ENCODE measurements at places on chromosomes 1 and 21. TPM values are rescaled to one million over a fixed set of nuclear protein-coding genes. Genes with fewer than 3 reads are reported as not detected.

FAM131C gene
- total RNA-seq, result under 0.01 TPM

ETV3L gene
- not detected for total RNA-seq

TRIM67 gene
- not detected for total RNA-seq

CD247 gene
- total RNA-seq, result not detected

UBL4B gene
- total RNA-seq, result not detected

SPATA17 gene
- total RNA-seq, result 0.55 TPM

INAVA gene
- total RNA-seq, result 0.18 TPM

SMPDL3B gene
- total RNA-seq, result not detected

PIAS3 gene
- total RNA-seq, result 17.6 TPM

SYT2 gene
- total RNA-seq, result not detected

LHX8 gene
- total RNA-seq, result not detected

DNASE2B gene
- total RNA-seq, result not detected

LORICRIN gene
- total RNA-seq, result not detected

NLRP3 gene
- 2.4 TPM for total RNA-seq

TADA1 gene
- total RNA-seq, result 8.3 TPM

NPR1 gene
- 0.05 TPM for total RNA-seq

OR14K1 gene
- total RNA-seq, result not detected

SLC5A3 gene
- 71.6 TPM for total RNA-seq

RHBG gene
- total RNA-seq, result not detected

LCE1A gene
- not detected for total RNA-seq

NUF2 gene
- 0.89 TPM for total RNA-seq

VHLL gene
- total RNA-seq, result not detected

AGT gene
- 0.09 TPM for total RNA-seq

AGO4 gene
- 9.5 TPM for total RNA-seq

RFX5 gene
- 53.5 TPM for total RNA-seq

LRRIQ3 gene
- total RNA-seq, result 0.14 TPM

OR10Z1 gene
- not detected for total RNA-seq

S100A7 gene
- total RNA-seq, result not detected

PTAFR gene
- total RNA-seq, result 0.05 TPM

BACE2 gene
- total RNA-seq, result 61.8 TPM

CRNN gene
- not detected for total RNA-seq

CDC14A gene
- 4.2 TPM for total RNA-seq

LCE3D gene
- not detected for total RNA-seq

FRRS1 gene
- total RNA-seq, result 12.0 TPM

C1orf87 gene
- not detected for total RNA-seq
